ENCODE measurements at places on chromosomes 5 and 9.

DNA sequence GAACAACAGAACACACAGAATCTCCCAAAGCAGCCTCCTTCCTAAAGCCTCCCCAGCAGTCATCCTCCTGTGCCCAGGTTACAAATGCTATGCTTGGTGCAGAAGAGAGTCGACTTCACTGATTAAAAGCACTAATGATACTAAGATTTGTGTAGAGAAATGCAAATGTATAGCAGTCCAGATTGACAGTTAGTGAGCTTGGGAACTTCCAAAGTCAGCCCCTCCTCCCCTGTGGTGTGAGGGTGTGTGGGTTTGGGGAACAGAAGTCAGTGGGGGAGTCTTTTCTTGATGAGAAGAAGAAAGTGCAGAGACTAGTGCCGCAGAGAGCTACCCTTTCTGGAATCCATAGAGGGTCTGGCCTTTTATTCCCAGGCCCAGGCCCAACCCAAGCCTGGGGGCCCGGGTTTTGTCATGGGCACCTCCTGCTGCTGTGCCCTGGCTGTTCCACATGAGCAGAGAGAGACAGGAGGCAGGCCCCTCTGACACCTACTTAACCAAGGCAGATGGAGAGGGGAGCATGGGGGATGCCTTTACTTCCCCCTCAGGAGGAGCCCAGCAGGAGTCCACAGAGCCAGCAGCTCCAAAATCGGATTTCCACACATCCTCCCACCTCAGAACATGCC is 173.3 kb downstream of the DENND1A start:
- DNase-seq = no peak

DNA sequence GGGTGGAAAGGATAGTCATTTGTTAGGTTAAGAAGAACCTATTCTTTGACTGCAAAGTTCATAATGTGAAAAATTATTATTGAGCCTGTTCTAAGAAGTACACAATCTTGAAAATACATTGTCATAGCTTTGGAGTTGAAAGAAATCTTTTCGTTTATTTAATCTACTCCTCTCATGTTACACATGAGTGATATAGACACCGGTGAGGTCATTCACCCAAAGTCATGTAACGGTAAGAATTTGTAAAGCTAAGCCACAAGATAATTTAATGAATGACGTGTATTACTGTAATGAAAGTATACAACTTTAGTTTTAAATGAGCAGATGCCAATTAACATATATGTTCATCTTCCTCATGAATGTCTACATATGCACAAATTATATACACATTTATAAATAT is 284.1 kb upstream of the PDE4D start:
- no peak for DNase-seq

DNA sequence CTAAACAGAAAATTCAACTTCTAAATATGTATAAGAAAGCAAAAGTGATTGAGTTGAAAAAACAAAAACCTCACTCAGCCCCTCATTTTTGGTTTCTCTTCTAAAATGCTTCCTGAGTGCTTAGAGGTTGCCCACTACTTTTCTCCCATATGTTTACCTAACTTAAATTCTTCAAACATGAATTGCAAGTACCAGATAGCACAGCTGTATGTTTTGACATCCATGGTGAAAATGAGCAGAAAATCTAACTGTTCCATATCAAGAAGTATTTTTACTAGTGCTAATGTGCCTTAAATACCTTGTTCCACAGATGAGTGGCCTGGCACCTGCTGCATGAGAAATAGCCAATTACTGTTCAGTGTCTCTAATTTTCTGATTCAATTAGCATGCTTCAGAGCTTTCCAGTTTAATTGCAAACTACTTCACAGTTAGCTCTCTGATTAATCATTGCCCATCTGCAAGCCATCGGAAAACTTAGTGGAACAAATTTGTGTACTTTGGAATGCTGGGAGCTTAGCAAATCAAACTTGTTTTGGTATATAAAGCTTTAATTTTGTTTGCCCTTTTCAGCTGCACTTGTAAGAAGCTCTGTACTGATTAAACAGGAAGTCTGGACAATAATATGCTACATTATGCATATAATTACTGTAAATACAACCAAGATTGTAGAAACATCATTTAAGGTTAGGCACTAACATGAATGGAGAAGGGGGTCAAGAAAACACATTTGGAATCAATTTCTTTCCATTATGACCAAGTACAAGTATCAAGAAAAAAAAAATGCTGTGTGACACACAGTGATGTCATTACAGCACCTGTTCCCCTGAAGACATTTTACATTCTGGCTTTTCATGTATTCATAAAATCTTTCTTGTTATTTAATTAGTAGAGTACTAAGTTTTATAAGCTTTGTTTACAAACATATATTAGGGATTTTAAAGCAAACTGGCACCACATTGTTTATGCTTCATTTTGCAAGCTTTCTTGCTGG is 65.6 kb downstream of the POU5F2 start:
- DNase-seq = no peak

DNA sequence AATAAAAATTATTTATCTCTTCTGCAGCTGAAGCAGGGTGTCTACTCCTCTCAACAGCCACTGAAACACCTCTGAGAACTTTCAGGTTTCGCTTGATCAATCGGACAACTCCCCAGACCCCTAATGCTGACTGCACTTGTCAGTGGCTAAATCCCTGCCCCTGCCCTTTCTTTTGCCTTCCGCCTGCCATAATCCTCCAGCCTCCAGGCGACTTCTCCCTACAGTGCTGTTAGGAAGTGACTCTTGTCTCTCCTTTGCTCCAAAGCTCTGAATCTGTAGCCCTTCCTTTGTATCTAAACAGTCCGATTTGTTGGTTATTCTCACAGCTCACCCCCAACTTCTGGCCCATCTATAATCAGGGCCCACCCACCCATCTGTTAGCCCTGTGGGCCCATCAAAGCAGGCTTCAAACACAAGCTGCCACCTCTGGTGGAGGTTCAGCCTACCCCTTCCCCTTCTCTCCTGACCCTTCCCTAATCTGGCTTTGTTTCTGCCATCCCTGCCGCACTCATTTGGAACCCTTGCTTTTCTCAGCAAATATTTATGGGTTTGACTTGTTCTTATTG is 53.7 kb upstream of the IFNK start:
- DNase-seq = no peak

GRCh38 chr5:169934990-169935389 is 45.3 kb downstream of the INSYN2B start:
- DNase-seq = no peak

- no peak for DNase-seq
These were observed 50.1 kb upstream of the FBXL17 start for GRCh38 chr5:108432024-108432423.

GRCh38 chr5:122153230-122153629 is 23.9 kb downstream of the ZNF474 start:
- no peak for DNase-seq

Data from SW480 (cell line).